Activated T-helper 9 cell treated with anti-CD3 and anti-CD28 coated beads, Interleukin-2, amount 50 U/mL, for 16 hours (primary cell): ENCODE measurements at places on chromosomes 3 and 15.

- no peak for DNase-seq
Measured at GRCh38 chr3:90055666-90056065, 948.2 kb downstream of the EPHA3 start.

DNA sequence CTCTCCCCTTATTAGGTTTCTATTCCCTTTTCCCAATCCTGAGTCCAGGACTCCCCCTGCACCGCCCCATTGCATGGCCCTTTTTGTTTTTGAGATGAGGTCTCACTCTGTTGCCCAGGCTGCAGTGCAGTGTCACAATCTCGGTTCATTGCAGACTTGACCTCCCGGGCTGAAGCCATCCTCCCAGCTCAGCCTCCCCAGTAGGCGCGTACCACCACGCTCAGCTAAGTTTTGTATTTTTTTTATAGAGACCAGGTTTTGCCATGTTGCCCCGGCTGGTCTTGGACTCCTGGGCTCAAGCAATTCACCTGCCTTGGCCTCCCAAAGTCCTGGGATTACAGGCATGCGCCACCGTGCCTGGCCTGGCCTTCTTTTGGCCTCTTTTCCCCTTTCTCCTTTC, 29.3 kb downstream of the PDIA5 start:
- no peak for DNase-seq

- no peak for DNase-seq
Measured at GRCh38 chr3:150627557-150627956, 24.4 kb downstream of the SELENOT start.

- no peak for DNase-seq
Measured at GRCh38 chr3:177589911-177590381, 392.7 kb upstream of the TBL1XR1 start.

DNA sequence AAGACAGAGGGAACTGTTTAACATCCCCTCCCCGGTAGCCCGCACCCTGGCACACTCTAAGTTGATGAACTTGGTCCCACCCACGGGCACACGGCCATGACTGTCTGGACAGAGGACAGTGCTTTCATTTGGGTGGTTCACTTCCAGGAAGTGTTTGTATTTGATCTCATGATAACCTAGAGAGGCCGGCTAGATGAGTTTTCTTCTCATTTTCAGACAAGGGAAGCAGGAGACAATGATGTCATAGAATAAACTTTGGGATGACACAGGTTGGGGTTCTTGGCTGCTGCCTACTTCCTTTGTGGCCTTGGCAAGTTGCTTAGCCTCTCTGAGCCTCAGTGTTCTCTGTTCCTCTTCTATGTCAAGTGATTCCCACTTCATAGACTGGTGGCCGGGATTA, 16.1 kb upstream of the LYSMD4 start:
- DNase-seq = no peak

GRCh38 chr3:39166134-39166710, 12.8 kb upstream of the CSRNP1 start:
- DNase-seq = no peak

DNA sequence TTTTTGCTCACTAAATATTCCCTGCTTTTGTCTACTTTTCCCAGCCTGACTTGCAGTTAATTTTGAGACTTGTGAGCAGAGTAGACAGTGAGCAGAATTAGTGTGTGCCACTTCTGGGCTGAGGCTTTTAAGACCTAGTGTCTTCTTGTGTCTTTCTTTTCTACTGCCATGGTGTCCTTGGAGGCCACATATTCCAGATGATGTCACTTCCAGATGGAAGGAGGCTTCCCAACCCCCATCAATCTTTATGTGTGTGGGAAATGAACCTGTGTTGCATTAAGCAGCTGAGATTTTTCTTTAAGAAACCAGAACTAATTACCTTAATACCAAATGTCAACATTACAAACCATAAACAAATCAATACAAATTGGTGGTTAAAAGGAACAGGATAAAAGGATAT, 774.7 kb upstream of the ROBO1 start:
- DNase-seq = no peak

GRCh38 chr3:162641907-162642306, 1145.3 kb downstream of the OTOL1 start:
- DNase-seq = no peak

GRCh38 chr3:76646921-76647562, 392.9 kb upstream of the ROBO2 start:
- no peak for DNase-seq
